ENCODE measurements at places on chromosomes 3 and 15.

- no peak for DNase-seq
These were observed 77.2 kb downstream of the CEMIP start for GRCh38 chr15:80856400-80856799.

DNA sequence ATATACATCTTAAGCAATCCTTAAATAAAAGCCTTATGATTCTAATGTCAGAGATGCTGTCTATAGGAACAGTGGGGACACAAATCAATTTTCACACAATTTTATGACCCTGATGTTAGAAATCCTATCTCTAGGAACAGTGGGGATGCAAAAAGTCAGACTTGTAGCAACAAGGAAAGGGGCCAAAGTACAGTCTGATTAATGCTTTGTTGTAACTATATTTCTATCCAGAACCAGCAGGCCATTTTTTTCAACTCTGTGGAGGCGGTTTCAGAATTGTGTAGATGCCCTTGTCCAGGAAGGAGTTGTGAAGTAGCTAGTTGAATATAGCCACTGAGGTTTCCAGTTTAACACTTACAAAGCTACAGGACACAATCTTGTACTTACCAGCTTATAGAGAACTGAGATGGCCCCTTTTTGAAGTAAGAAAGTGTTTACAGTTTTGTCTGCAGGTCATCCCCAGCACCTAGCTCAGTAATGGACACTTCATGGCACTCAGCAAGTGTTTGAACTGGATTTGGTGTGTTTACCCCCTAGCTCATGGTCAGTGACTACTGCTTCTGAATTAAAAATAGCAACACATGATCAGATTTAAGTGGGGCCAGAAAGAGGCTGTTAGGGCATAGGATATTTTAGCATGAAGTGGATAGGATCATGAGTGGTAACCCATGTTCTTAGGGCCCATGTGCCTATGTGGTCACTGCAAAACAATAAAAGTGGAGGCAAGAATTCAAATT, 54.3 kb downstream of the RAB7A start:
- DNase-seq: no peak

GRCh38 chr15:44720460-44721176, 9.3 kb downstream of the B2M start:
- DNase-seq: no peak

DNA sequence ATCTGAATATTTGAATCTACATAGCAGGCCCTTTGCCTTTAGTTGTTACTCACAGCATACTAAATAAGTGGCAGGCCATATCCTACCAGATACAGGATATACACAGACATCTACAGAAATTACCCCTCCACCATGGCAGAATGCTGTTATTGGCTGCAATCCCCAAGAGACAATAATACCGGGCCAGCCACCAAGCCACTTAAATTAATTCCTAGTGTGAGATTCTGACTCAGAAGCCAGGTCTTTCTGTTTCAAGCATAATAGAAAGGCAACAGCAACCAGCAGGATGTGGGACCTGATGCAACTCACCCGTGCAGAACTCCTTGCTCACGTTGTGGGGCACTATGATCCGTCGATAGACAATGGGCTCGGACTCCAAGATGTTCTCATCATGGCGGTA, 39.8 kb downstream of the CLK3 start:
- DNase-seq: no peak

DNA sequence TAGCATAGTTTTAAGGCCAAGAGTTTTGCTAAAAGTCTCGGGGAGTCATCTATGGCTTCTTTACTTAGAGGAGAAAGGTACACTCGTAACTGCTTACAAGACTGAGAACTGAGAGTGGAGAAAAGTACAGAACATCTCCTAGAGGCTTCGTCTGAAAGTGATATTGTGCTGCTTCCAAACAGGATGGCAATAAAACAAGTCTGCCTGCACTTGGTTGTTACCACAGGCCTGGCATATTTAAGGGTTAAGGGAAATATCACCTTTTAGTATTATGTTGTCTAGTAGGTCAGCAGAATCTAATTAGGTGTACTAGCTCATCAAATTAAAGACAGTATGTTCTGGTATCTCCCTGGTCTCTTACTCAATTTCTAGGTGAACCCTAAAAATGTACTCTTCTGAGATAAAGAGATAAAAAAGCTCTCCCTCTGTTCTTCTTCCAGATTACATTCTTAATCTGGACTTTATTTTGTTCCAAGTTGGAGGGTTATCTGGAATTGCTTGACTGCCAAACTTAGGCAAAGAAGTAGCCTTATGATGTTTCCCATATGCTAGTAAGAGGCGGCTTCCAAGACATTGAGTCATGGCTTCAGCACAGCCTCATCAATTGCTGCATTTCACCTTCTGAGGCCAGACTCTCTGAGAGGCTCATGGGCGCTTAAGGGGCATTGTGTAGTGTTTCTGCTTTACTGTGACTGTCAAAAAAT, 181.3 kb downstream of the LSAMP start:
- DNase-seq: no peak

DNA sequence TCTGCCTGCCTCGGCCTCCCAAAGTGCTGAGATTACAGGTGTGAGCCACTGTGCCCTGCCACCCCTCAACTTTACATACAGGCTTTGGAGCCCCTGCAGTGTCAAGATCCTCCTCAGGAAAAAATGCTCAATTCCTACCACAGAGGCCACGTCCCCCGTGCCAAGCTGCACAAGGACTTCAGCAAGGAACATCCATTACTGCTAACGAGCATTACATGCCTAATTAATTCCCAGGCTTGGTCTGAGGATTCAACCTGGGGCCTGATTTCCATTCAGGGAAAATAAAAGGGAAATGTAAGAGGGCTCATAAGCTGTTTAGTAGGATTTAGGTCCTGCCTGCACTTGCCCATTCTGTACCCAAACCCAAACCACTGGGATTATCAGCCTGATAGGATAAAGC, 161.4 kb downstream of the RAB11A start:
- DNase-seq: no peak

DNA sequence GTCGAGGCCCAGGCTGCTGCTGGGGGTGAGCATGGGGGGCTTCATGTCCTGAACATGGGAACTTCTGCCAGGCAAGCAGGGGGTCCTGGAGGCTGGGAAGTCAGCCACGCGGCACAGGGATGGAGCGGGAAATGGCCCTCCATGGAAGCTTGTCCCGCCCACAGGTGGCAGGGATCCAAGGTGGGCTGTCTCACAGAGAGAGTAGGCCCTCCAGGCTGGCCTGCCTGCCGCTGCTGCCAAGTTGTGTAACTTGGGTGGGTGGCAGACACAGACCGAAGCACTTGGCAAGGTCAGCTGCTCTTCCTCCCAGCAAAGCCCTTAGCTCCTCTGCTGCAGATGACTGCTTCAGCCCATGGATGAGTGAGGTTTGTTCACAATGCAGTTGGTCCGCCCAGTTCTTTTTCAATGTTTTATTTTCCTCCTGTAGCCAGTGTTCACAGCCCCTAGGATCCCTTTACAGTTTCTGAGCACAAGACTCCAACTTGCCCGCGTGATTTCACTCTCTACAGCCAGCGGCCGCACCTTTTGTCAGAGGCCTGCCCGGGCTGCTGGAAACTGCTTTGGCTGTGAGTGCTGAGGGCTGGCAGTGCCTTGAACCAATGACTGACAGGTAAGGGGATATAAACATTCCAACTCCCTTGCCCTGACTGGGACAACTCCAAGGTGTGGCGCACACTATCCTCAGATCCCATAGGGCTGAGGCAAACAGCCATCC, 26.7 kb downstream of the HCN4 start:
- DNase-seq: no peak

- no peak for DNase-seq
These were observed 2.0 kb downstream of the WNT7A start for GRCh38 chr3:13877911-13878280.

DNA sequence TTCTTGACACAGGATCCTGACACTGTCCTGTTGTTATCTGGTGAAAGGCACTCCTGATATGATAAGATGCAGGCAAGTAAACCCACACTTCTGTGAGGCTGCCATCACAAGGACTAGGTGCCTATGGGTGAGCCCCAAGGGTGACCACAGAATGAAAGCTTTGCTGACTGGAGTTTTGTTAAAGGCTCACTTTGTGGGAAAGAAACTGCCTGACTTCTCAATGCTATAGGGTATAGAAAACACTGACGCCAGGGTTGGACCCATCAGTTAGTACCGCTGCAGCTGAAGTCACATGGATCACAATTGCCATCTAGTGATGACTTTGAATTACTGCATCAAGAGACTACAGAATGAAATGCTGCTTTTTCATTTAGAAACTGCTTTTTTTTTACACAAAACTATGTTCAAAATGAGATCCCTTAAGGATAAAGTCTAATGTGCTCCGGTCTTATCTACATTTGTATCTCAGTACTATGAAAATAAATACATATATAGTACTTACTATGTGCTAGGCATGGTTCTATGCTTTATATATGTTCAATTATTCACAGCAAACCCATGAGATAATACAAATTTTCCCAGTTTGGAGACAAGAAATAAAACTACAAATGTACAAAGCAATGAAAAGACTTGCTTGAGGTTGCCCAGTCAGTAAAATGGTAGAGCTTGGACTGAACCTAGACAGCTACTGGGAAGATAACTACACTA, 64.2 kb upstream of the CMSS1 start:
- DNase-seq: no peak

DNA sequence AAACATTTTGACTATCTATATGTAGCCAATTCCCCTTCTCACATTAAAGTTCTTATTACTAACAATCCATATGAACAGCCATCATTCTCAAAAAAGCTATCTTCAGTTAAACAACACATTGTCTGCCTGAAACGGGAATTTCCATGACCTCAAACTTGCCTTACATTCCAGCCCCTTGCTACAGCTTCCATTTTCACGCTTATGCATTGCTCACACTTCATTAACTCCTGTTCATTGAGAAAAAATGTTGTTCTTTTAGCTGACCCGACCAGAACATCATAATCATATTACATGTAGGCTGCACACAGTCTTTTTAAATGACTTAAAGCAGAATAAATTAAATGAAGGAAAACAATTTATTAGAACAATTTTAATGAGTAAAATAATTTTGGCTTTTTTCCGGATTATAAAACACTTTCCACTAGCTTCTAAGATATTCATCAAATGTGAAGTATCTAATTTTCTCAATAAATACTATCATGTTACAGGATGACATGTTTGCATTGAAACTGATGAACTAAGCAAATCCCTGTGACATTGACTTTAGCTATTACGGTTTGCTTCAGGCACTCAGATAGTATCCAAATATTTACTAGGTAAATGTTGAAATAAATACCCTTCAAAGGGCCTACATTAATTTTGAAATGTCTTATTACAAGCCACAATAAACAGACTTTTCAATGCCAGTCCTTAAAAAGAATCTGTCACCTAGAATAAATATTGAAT, 49.9 kb downstream of the P3H2 start:
- DNase-seq: no peak

GRCh38 chr15:50365971-50366370, 11.0 kb upstream of the GABPB1 start:
- no peak for DNase-seq

DNA sequence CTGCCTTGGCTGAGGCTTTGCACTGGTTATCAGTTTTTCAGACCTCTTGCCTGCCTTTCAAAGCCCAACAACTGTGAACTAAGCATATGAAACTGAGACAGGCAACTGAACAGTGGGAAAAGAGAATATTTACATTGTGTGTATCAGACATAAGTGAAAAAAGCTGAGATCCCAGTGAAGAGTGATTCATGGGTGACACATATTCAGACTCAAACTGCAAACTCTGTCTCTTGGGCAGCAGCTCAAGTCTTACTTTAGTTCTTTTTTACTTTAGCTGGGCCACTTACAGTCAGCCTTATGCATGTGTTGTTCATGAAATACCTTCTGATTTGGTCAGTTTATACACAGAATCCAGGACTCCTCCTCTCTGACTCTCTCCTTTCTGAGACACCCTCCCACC, 19.2 kb downstream of the SUCLG2 start:
- no peak for DNase-seq

DNA sequence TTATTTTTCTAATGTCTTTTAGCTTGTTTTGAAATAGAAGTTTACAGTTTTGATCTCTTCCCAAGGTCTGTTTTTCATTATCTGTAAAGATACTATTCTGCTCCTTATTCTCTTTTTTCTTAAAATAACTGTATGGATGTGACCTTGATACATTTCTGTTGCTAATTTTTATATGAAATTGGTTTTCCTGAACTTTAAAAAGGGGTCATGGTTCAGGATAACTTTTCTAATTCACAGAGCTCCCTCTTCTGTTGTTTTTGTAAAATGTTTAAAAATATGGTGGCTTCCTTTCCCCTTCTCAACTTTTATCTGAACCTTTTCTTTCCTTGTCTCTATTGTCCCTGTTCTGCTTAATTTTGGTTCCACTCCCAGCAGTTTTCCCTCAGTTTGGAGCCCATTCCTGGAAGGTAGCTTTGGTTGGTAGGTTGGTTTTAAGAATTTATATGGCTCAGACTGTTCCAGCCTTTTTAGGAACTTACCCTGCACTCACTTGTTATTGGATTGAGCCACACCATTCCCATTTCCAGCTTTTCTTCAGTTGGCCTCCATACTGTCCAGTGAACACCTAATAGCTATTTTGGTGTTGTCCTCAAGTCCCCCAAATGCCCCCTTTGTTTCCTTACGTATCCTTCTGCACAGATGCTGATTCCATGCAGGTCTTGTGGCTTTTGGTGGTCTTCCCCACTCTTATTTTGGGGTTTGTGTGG, 70.3 kb downstream of the SLMAP start:
- no peak for DNase-seq

GRCh38 chr3:83514130-83514914, 1444.5 kb upstream of the CADM2 start:
- no peak for DNase-seq

GRCh38 chr3:193132241-193132640, 108.8 kb upstream of the PLAAT1 start:
- no peak for DNase-seq

DNA sequence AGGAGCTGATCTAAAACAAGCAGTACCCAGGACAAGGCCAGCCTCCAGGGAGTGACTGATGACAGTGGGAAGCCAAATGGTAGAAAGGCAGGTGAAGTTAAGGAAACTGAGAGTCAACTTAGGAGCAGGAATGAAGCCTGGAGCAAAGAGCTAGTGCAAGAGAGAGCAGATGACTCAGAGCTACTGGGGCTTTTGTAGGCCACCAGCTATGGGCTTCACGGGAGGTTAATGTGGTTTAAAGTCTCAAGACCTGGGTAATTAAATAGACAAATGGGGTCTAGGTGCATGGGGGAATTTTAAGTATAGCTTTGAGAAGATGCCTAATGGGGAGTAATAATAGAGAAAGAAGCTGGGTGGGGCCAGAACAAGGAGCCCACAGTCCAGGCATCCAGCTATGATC, 3.1 kb downstream of the CD86 start:
- DNase-seq: no peak

DNA sequence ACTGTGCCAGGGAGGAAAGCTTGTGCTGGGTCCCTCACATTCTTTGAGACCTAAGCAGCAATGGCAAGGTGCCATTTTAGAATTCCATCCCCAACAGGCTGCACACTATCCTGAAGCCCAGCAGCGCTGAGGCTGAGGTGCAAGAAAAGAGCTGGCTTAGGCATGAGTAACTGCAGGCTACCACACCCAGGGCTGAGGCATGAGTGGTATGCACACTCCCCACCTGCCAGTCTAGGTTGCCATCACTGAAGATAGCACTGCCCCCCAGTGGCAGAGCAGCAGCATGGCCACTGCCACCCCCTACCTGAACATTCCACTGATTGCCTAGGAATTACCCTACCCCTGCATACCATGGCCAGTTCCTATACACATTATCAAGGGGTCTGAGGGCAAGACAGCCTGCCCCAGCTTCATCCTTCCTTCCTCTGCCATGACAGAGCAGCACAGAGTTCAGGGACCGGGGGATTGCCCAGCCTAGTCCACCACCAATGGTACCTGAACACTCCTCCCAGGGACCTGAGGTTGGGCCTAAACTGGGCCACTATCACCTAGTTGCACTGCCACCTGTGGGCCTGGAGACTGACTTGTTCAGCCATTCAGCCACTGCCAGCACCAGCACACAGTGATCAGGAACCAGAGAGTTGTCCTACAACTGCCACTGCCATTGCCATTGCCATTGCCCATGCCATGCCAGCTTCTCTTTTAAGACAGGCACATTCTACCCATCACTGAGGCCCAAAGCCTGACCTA, 129.8 kb downstream of the SATB1 start:
- DNase-seq: no peak

All from T-helper 22 cell (primary cell).